NCI-H524 treated with DMSO at 0.1 percent for 48 hours (cell line): ENCODE measurements at places on chromosomes 3 and 15.

GRCh38 chr3:100927775-100928174, 65.4 kb downstream of the ABI3BP start:
- no peak for DNase-seq

DNA sequence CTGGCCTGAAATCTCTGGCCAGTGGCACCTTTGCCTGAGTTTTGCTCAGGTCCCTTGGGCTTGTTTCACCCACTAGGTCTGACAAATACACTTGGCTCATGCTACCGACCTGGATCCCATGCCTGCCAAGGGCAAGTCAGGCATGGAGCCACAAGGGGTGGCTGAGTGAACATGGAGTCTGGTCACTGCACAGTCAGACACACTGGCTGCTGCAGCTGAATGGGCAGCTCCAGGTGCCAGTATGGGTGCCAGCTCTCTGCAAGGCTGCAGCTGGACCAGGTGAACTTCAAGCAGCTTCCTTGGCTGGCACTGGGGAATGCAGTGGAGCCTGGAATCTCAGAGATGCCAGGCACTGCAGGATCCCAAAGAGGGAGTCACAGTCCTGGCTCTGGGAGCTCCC, 170.3 kb downstream of the NECTIN3 start:
- no peak for DNase-seq

DNA sequence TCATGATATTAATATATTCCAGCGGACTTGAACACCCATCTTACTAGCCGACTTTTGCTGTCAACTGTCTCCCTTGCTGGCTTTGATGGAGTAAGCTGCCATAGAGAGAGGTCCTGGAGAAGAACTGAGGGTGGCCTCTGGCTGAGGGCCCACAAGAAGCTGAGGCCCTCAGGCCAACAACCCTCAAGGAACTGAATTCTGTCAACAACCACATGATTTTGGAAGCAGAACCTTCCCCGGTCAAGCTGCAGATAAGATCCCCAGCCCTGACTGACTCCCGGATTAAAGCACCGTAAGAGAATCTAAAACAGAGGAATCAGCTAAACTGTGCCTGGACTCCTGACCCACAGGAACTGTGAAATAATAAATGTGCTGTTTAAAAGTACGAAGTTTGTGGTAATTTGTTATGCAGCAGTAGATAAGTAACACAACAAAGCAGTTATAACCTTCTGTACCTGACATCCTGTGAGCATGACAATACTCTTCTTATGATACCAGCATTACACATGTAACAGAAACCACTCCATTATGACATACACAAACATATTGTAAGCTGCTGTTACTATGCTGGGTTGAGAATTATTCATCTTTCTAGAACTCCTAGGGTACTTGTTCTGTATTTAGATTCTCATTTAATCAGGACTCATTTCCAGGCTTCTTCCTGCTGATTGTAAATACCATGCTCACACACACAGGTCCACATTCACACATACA, 66.2 kb downstream of the HES1 start:
- DNase-seq: no peak

DNA sequence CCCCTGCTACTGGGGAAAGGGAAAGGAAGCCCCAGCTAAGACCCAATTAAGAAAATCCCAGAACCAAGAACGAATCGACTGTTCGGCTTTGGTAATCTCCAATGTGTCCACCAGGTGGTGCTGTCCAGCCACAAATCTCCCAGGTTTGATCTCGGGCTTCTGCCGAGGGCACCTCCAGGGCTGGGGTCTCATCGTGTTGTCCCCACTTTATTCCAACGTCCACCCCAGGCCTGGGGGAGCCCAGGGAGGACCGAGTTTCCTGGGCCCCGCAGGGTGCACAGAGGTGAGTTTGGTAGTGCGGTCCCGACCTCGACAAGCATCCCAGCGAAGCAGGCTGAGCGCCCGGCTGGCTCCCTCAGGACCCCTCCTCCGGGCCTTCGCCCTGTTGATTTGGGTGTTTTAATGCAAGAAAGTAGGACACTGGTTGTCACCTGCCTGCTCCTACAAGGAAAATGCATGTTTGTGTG, 185.1 kb downstream of the GOLGA6L6 start:
- no peak for DNase-seq

DNA sequence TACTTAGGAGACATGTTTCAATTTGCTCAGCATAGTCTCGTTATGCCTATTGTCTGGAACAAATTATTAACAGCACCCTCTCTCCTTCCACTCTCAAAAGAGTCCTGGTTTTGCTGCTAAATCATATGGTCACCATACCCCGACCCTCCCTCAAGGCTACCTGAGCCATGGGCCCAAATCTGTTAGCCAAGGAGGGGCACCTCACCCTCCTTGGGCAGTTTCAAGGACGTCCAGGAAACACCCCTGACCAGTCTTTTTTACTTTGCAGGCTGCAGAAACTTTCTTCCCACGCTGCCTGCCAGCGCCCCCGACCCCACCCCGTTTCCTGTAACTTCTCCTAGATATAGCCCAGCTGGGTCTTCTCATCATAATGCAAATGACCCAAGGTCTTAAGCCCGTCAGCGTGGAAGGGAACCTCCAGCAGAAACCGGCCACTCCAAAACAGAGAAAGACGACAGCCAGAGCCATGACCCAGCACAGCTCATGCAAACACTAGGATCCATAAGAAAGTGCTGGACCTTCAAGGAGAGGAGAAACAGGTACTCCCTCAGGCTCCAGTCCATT, 62.3 kb downstream of the ADCY5 start:
- no peak for DNase-seq

DNA sequence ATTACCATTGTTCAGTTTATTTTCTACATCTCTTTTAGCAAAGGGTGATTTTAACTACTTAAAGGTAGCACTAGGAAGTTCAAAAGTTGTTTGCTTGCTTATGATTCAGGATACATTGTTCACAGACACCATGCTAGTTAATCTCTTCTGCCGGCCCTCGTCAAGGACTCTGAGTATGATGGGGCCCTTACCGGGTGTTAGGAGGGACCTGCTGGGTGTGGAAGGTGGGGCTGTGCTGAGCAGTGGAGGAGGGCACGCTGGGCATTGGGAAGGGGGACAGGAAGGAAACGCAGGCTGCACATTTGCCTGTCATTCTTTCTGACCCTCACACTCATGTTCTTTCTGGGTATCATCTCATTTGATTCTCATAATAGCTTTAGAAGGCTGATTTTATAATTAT, 65.1 kb upstream of the MYZAP start:
- no peak for DNase-seq

DNA sequence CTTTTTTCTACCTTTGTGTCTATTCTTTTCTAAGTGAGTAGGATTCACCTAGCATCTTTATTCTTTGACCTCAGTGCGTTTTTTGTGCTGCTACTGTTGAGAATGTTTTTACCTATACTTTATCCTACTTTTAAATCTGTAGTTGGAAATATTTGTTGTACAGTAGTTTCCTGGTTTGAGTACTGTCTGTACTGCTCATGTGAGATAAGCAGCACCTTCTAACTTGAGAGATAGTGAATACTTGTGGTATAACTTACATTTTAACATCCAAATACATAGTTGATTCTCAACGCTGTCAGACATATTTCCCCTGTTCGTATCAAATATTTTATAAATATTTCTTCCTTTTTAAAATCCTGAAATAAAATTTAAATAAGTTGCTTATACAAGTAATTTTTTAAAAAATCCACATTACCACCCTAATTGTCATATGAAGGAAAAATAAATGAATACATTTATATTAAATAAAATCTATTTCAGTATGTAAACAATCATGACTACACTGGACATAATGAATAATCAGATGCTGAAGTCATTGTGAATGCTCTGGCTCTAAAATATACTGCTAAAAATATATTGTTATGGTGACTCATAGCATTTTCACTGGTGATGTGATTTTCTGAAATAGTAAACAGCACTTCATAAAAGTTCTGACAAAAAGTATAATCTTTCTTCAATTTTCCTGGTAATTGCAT, 17.4 kb downstream of the ATP11B start:
- DNase-seq: no peak

- no peak for DNase-seq
Observed at GRCh38 chr3:196440041-196440537, 7.9 kb upstream of the UBXN7 start.

DNA sequence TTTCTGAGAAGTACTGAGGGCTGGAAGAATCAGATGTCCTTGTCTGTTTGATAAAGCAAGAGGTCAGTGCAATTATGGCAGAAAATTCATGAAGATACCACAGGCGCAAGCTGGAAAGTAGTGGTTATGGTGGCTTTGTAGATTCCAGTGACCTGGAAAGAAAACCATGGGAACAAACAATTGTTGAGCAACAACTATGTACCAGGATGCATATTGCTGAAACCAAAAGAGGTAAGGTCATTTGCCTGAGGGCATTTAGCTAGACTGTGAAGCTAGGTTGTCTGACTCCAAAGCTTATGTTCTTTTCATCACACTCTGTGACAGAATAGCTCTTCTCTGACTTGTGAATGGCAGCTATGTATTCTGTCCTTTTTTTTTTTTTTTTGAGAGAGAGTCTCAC, 74.0 kb downstream of the B3GALNT1 start:
- DNase-seq: no peak

GRCh38 chr3:156888576-156888975, 62.4 kb downstream of the LEKR1 start:
- no peak for DNase-seq

DNA sequence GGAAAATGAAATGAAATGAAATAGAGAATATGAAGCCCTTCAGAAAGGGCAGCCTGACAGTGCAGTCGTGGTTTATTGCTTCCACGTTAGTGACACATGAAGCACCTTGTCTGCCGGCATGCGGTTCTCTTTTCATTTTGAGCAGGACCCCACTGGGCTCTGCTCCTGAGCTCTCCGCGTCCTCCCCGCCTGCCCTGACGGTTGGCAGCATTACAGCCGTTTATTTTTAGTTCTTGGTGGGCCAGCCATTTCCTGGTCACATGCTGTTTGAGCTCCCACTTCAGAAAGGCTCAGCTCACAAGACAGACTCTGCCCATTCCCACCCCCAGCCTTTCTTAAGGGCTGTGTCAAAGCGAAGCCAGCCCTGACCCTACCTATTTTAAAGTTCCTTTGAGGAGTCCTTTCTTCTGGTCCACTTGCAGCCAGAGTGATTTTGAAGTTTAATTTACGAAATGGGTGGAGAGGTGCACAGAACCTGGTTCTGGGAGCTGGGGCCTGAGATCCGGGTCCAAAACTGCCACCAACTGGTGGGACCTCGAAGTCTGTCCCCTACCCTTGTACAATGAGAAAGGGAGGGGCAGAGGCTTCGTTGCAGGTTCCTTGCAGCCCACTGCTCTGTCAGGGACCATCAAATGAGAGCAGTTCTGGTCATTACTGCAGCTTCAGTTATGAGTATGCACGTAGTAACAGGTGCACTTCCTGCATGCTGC, 60.1 kb downstream of the MGLL start:
- no peak for DNase-seq

GRCh38 chr3:186625600-186626042, 12.8 kb downstream of the AHSG start:
- no peak for DNase-seq

DNA sequence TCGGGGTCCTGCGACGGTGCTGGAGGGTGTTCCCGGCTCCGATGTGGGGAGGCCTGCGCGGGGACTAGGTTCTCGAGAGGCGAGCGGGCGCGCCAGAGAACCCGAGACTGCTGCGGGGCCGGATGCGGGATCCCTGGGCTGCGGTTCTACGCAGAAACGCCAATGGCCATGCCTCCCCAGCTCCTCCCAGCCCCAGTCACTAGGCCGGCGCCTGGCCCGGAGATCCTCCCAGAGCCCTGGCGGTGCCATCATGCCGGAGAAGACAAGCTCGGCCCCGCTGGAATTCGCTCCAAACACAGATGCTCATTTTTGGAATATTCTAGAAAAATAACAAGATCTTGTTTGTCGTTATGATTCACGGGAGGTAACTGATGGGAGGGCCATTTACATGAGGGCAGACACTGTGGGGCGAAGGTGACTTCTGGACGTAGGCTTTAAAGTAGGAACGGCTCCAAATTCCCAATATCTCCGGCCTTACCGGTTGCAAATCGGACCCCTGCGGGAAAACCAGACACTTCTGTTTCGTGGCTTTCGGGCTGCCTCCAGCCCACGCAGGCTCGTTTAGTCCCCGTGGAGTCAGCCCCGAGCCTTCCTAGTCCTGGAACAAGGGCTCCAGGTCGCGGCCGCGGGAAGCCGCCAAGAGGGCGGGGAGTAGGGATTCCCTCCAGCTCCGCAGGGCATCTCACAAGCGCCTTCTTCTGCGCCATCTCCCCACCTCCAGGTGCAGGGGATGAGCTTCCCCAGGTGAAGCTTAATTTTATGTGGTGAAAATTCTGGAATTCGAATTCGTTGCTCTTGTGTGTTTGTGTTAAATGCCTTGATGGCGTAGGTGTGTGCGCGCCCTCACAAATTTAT, 74.8 kb upstream of the POLG start:
- DNase-seq: no peak

- no peak for DNase-seq
Observed at GRCh38 chr3:106981392-106981791, 395.8 kb upstream of the CCDC54 start.

DNA sequence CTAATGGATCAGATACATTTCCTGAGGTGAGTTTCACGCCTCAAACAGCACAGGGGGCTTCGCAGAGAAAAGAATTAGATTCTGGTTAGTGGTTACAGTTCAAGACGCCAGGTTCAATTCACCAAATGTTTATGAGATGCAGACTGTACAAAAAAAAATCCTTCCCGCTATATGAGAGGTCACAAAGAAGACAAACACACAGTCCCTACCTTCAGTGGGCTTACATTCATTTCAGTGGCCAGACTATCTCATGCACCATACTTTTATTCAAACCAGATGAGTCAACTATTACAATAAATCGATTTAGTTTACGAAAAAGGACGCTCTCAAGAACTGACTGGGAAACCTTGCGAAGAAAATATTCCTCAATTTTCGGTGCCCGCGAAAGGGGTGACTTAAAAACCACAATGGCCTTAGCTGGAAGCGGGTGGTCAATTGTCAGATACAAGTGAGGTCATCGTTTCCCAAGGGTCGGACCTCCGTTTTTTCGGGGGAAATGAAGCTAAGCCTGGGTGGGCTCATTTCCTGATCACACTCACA, 695 bp downstream of the METTL6 start:
- DNase-seq: no peak

DNA sequence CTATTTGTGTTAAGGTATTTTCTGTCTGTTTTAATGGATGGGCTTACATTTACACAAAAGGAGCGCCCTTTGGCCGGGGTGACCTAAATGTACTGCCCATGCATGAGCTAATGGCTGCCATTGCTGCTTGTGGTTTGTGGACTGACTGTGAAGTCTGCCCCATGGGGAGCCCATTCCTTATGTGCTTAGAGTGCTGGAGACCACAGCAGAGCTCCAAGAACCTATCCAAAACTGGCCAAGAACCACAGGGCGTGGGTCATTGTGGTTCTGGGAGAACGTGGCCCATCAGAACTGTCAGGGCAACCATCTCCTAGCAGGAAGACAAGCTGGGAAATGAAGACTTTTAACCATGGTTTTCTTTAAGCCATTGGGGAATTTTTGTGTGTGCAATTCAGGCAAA, 105.3 kb downstream of the CHDH start:
- DNase-seq: no peak

GRCh38 chr3:197124713-197125112, 95.1 kb upstream of the MELTF start:
- DNase-seq: no peak
